Globus pallidus (tissue), 1 donor: ENCODE measurements at places on chromosomes 16 and 17.

DNA sequence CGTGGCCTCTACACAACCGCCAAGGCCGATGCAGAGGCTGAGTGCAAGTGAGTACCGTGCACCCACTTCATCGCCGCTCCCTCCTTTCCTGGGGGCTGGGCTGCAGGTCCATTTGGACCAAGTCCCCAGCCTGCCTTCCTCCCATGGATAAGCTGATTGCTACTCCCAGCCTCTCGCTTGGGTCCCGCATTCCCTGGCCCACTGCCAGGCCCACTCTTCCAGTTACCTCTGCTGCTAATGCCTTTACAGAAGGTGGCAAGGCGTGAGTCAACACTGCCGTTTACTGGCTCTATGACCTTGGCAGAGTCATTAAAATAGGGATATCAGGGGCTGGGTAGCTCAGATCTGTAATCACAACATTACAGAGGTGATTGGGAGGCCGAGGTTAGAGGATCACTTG lies 11.2 kb downstream of the SULT1A2 start:
- DNase-seq, result no peak

GRCh38 chr17:80474961-80475909 lies 1.2 kb downstream of the NPTX1 start:
- no peak for DNase-seq

DNA sequence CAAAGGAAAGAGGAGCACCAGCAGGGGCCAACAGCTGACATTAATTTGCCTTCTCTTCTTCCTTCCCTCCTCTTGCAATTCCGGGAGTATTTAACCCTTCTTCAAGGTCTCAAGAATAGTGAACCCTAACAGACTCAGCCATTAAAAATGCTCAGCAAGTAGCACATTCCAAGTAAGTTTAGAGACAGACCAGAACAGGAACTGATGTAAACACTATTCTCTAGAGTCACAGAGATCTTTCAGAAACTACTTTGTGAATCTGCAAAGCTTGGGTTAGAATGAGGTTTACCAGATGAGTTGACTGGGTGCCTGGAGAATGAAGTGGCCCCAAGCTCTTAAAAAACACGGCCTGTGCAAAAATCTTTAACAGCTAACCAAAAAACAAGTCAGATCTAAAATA lies 50.9 kb downstream of the TEX2 start:
- DNase-seq, result no peak

GRCh38 chr16:48462106-48462740 lies 77.0 kb upstream of the SIAH1 start:
- DNase-seq, result no peak

DNA sequence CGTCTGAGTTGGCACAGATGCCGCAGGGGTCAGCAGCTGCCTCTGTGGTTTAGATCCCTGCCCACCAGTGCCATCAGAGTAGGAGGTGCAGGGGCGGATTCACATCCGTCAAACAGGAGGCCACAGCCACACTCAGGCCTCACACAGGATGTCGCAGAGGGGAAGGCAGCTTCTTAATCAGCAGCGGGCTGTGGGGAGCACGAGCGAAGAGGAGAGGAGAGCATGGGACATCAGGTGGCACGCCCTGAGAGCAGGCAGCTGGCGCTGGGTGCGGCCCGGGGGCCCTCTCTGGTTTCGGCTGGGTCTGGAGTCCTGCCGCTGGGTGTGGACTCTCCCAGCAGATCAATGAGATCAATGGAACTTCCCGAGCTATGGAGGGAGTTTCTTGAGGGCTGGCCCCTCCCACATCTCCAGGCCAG lies 9.6 kb downstream of the LLGL2 start:
- DNase-seq, result no peak

DNA sequence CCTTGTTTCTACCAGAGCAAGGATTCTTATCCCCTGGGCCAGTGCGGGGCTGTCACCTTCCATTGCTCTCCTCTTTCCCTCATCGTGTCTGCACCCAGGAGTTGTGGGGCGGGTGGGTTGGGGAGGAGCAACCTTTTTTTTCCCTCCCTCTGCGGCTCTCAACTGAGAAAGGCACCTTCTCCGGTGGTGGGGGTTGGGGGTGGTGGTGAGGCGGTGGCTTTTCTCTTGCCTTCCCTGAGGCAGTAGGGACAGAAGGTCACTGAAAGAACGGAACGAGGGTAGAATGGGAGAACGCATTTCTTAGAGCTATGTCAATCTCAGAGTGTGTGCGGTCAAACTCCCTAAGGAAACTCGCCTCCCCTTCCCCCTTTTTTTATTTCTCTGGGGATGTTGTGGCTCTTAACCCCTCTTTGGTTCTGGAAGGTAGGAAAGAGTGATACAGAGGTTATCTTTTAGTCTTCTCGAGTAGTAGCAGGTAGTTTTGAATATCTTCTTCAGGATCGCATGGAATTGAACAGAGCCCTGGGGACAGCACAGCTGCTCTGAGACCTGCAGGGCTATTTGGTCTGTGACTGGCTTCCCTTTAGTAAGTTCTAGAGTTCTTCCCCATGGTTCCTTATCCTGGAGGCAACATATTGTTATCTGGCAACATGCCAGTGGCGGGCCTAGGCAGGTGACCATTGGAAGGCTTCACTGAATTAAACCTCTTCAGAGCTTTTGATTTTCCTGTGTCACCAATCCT lies 994 bp downstream of the CLTC start:
- peak; percentile 35 for DNase-seq

DNA sequence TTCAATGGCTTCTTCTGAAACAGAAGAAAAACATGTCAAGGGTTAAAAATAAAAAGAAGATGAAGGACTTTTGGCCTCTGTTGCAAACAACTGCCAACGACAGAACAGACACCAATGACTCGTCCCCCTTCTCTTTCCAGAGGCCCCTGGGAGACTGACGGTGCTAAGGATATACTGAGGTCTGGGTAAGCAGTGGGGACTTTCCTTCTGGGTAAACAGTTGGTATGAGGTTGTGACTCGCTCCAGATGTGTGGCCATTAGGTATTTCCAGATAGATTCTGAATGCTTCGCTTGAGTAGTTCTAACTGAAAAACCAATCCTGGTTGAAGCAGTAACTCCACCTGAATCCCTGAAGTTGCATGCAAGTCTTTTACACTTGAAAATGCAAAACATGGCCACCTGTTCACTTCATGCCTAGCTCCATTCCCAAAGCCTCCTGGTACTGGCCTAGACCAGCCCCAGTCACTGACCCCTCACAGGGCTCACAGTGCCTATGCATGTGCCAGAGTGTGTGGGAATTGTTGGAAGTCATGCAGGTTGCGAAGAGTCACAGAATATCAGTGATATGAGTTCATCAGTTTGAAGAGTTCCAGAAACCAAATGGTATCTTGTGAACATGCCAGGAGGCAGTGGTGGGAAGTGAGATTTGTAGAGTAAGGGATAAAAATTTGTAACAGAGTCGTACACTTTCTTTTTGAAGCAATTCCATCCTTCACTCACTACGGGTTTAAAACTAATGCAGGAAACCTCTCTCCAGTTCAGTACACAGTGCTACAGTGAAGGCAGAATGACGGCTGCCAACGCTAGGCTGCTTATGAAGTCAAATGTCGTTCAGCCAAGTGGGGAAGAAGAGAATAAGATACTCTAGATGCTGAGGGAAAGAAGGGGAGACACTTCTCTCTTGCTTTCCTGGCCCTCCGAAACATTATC lies 217.8 kb downstream of the ZFHX3 start:
- no peak for DNase-seq

DNA sequence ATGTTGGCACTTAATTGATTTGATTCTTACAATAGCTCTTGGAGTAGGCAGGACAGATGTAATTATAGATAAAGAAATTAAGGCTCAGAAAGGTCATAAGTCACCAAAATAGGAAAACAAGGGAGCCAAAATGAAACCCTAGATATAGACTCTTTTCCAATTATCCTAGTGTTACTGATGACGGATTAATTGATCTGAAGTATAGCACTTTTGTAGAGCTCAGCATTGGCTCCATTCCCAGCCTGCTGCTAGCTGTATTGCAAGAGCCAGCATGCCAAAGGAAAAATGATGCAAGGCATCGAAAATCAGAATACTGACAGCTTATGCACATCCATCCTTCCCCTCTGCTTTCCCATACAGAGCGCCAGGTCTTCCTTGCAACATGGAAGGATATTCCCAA lies 21.6 kb upstream of the RASL10B start:
- no peak for DNase-seq

DNA sequence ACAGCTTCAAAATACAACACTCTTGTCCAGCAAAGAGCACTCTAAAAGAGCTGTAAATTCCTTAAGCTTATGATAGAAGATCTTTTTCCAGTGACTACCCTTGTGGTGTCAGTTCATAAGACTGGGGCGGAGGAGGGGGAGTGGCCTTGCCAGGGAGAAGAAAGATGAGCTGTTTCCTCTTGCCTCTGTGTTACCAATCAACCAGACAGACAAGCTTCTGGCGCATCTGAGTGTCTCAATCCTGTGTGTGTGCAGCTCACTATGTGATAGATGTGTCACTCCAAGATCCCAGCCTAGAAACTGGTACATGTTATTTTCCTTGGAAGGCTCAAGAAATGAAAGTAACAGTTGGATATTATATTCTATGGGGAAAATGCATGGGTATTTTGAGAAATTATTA lies 167.4 kb upstream of the CACNG3 start:
- DNase-seq, result no peak

- DNase-seq, result no peak
These were observed 5.8 kb upstream of the ARMC5 start for GRCh38 chr16:31453255-31454204.

DNA sequence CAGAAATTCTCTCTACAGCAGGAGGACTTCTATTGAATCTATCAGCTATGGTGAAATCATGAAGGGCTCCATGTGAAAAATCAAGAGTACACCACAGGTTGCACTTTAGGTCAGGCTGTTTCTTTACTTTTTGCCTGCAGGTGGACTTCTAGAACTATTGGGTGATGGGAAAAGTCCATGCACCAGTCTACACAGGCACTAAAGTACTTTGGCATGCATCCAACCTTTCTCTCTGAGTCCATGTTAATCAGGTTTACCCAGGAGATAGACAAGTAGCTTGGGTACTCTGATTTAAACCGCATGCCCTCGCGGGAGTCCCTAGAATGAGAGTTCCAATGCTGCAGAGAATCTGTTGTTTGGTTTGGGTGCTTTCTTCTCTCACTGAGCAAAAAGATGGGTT lies 9.1 kb upstream of the ANKFN1 start:
- DNase-seq, result no peak

DNA sequence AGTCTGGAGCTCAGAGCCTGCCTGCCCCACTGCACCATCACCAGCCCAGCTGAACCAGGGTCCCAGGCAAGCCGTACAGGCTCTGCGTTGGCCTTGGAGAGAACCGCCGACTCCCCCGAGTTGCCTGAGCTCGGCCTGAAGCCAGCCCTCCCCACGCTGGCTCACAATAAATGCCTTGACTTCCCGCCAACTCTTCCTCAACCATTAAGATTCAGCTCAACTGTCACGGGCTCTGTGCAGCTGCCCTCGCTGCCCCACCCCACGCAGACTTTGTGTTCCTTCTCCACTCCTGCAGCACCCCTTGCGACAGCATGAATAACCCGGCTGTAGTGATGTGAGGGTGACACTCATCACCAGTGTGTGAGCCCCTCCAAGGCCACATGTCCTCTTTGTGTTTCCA lies 4.8 kb upstream of the QPRT start:
- peak; percentile 88 for DNase-seq

DNA sequence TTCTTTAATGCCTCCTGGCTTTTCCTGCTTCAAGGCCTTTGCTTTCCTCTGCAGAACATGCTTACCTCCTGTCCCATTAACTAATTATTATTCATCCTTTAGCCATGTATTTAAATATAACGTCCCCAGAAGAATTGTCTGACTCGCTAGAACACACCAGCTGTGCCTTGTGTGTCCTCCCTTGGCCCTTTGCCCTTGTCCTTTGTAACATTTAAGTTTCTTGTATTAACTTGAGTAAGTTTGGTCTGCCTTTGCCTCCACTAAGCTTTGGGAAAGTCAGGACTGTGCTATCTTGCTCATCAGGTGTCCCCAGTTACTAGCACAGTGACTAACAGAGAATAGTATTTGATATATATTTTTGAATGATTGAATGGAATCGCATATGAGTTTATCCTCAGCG lies 29.6 kb upstream of the ABCA9 start:
- no peak for DNase-seq

DNA sequence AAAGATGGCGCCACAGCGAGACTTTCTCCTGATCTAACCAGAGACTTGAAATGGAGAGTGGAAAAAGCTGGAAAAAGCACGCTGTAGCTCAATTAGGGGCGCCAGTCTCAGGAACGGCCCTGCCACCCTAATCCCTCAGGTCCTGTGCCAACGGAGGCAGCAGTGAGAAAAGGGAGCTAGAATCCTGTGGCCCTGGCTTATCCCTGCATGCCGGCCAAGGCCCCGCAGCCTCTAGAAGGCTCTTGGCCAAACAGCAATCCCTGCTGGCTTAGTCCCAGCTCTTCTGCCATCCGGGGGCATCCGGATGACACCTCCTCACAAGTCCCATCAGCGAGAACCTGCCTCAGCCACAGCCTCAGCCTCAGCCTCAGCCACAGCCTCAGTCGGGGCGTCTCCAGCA lies 69.8 kb downstream of the MRM3 start:
- DNase-seq, result no peak

- DNase-seq, result peak; percentile 70
These were observed 110.0 kb downstream of the N4BP1 start for GRCh38 chr16:48499923-48500381.

GRCh38 chr17:80195671-80196529 lies 24.2 kb downstream of the SGSH start:
- no peak for DNase-seq

GRCh38 chr17:49201481-49201927 lies 8.9 kb downstream of the GNGT2 start:
- DNase-seq, result no peak

DNA sequence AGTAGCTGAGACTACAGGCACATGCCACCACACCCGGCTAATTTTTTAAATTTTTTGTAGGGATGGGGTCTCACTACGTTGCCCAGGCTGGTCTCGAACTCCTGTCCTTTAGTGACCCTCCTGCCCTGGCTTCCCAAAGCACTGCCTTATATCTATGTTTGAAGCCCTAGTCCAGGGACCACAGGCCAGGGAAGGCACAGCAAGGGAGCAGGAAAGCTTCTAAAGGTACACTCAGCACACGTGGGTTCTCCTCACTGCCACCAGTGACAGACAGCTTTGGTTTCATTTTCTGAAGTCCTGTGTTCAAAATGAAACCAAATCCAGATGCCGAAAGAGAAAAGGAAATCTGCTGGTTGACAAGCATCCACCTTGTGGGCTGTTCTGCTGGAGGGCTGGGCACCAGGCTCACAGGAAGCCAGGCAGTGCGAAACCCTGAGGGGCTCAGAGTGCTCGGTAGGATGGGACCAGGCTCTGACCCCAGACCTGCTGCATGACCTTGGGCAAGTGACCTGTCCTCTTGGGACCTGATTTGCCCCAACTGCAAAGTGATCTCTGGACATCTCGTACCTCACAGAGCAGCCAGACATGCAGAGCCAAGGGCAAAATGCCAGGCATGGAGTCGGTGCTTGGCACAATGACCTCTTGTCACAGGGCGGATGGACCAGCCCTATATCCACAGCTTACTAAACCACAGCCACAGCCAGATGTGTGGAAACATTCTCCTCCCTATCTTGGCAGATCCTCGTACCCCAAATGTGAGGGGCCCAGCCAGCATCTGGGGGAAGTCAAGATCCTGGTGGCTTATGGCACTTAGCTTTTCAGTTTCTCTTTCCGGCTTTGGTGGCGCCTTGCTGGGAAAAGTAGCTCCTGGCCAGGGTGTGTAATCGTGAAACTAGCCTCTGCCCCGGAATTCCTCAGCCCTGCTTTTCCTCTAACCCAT lies 2.8 kb upstream of the SOCS1 start:
- DNase-seq, result peak; percentile 86

GRCh38 chr16:12300945-12301500 lies 324.5 kb downstream of the SNX29 start:
- peak; percentile 16 for DNase-seq

- no peak for DNase-seq
These were observed 388.1 kb upstream of the GOT2 start for GRCh38 chr16:59122262-59122537.
